ENCODE measurements at places on chromosomes 4 and X. TPM values are rescaled to one million over a fixed set of nuclear protein-coding genes. Genes with fewer than 3 reads are reported as not detected.

Gene GLOD5
- total RNA-seq, result not detected

Gene CTPS2
- 5.3 TPM for total RNA-seq

Gene AKAP14
- not detected for total RNA-seq

Gene RHOXF1
- not detected for total RNA-seq

Gene XK
- 0.13 TPM for total RNA-seq

Gene GRID2
- total RNA-seq, result not detected
